ENCODE measurements at places on chromosomes 2 and 18.
A peak's percentile ranks its signal among the peaks of the same experiment; 100 is the strongest.

GRCh38 chr2:99559075-99559662 is 69.4 kb upstream of the REV1 start:
- peak; percentile 45 for DNase-seq

- DNase-seq, result no peak
Observed at GRCh38 chr18:78889250-78889649, 90.4 kb upstream of the SALL3 start.

DNA sequence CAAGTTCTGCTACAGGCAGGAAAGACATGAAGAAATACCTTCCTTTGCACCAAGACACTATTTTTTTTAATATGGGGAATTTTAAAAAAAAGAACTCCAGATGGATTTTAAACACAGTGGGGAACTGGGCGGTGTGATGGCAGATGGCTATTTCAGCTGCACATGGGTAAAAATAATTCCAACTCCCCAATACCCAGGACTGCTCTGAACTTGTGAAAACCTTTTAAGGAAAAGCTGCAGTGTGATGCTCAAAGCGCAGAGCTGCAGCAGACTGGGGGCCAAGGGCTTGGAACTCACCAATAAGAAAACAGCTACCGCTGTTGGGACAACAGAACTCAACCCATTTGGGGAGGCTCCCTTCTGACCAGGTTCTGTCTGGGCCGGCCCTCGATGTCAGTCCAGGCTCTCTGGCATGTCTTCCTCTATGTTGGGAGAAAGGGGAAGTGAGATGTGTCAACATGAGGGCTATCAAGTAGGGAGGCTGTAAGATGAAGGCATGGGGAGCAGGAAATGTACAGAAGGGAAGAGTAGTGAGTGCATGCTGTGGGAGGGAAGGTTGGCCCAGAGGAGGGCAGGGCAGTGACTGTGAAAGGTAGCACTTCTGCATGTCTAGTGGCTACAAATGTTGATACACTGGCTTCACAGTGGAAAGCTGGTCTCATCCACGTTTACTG is 64.0 kb upstream of the SLC14A2 start:
- no peak for DNase-seq

DNA sequence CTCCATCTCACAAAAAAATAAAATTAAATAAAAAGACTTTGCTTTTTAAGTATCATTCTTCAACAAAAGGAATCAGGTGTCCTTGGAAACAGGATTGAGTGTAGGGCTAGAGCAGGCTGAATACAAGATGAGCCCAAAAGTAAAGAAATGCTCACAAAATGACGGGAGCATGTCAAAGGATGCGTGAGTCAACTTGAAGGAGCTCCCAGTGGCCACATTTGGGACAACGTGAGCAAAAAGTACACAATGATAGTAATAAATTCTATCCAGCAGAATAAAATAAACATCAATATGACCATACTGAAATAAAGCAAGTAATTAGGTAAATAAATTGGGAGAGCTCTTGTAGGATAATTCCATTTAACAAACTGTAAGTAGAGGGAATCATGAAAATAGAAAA is 220.7 kb downstream of the PHLPP1 start:
- no peak for DNase-seq

- peak; percentile 49 for DNase-seq
Observed at GRCh38 chr2:69291004-69291650, 95.9 kb downstream of the GFPT1 start.

DNA sequence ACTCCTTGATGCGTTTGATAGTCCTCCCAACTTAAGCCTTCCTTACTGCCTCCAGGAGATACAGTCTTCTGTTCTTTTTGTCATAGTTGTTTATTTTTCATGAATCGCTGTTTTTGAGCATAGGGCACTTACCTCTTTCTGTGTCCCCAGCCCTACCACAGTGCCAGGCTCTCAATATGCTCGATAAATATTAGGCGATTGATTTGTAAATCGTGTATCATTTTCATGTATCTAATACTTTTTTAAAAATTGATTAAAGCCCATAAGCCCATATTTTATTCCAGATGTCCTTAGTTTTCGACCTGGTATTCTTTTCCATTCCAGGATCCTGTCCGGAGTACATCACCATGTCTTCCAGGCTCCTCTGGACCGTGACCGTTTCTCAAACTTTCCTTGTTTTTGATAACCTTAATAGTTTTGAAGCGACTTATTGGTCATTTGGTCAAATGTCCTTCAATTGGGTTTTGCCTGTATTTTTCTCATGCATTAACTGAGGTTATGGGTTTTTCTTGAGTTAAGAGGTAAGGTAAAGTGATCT is 444 bp upstream of the MMADHC start:
- DNase-seq, result no peak

- DNase-seq, result no peak
Observed at GRCh38 chr18:8050616-8051329, 483.7 kb downstream of the PTPRM start.

- no peak for DNase-seq
Observed at GRCh38 chr2:3025261-3025660, 352.4 kb downstream of the EIPR1 start.

Measured in foreskin melanocyte (primary cell).